ENCODE measurements at places on chromosomes 6 and 20.
A peak's percentile ranks its signal among the peaks of the same experiment; 100 is the strongest.

- DNase-seq, result no peak
Observed at GRCh38 chr6:136235233-136235564, 14.9 kb downstream of the MTFR2 start.

DNA sequence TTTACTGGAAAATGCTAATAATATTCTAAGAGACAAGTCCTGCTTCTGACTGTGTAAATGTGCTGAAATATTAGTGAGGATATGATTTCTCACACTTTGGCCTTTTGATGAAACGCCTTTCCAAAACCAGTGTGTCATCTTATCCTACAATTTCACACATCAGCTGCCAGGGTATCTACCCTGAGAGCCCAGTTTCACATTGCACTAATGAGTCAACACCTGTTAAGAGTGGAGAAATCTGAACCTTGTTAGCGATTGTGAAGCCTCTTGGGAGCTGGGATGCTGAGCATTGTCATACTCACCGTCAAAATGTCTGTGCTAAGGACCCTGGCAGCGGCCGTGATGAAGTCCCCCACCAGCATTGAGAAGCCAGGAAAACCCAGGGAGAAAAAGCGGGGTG is 166.0 kb downstream of the RALGAPA2 start:
- DNase-seq, result no peak

GRCh38 chr6:107070686-107071085 is 42.7 kb downstream of the MTRES1 start:
- DNase-seq, result no peak

- DNase-seq, result peak; percentile 57
Observed at GRCh38 chr6:122609881-122610689, at the start of gene PKIB. PKIB (plus strand) TSS chr6:122610405; CDS start chr6:122717795, 107,390 bp downstream.

DNA sequence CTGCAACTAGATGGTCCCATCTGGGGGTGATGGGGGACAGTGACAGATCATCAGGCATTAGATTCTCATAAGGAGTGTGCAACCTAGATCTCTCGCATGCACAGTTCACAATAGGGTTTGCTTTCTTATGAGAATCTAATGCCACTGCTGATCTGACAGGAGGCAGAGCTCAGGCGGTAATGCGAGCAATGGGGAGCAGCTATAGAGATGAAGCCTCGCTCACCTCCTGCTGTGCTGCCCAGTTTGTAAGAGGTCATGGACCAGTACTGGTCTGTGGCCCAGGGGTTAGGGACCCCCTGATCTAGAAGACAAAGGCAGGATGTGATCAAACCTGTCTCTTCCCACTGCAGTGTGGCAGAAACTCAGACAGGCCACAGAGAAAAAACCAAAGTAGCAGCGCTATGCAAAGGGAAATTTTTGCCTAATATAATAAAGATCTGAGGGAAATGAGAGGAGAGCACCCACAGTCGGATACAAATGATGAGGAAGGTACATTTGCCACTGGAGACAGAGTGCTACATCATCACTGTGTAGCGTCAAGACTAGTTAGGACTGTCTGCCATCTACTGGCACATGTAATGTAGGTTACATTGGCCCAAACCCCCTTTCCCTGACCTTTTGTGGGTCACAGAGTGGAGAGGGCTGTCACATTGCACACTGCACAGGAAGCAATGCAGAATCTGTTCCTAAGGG is 4.1 kb upstream of the LY86 start:
- DNase-seq, result no peak

DNA sequence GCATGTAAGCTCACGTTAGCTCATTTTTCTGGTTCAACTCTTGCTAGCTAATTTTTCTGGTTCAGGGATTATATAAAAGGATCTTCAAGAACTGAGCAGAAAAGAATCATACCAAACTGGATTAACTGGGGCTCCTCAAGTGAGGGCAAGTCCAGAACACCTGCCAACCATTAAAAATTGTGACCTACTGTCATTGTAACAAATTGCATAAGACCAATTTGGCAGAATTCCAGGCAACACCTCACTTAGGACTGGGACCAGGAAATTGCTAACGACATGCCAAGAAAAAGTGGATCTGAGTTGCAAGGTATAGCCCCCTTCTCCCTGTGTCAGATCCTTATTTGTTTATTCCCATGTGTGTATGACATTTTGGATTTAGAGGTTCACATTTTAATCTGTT is 216.6 kb downstream of the HIVEP2 start:
- no peak for DNase-seq

Measured in HTR-8/SVneo (cell line).